ENCODE measurements at places on chromosomes 13 and 19. TPM values are rescaled to one million over a fixed set of nuclear protein-coding genes. Genes with fewer than 3 reads are reported as not detected.
A peak's percentile ranks its signal among the peaks of the same experiment; 100 is the strongest.

GRCh38 chr19:757811-758668 is 7.1 kb downstream of the MISP start:
- H3K27me3 ChIP-seq, result no peaks in the 10 kb centered on the region
- no peak for DNase-seq
- H3K36me3 ChIP-seq, result no peaks in the 10 kb centered on the region
- no peak overlapping the region for H3K4me3 ChIP-seq
- no peaks in the 10 kb centered on the region for H3K4me1 ChIP-seq

ZNF208 gene
- 25.7 TPM for total RNA-seq

SOHLH2 gene
- total RNA-seq, result 0.20 TPM

GRCh38 chr13:25973576-25973975 is 78.2 kb downstream of the SHISA2 start:
- H3K36me3 ChIP-seq, result no peaks in the 10 kb centered on the region
- H3K4me3 ChIP-seq, result no peak overlapping the region
- H3K4me1 ChIP-seq, result no peaks in the 10 kb centered on the region
- DNase-seq, result no peak
- no peaks in the 10 kb centered on the region for H3K27me3 ChIP-seq

- no peak overlapping the region for H3K27ac ChIP-seq
- no peak overlapping the region for H3K4me3 ChIP-seq
- H3K36me3 ChIP-seq, result no peaks in the 10 kb centered on the region
- no peaks in the 10 kb centered on the region for H3K27me3 ChIP-seq
- DNase-seq, result no peak
Observed at GRCh38 chr13:24086642-24087041, 73.9 kb upstream of the SPATA13 start.

ZNF160 gene
- total RNA-seq, result 16.6 TPM

GRCh38 chr13:59178344-59178743 is 985.4 kb downstream of the DIAPH3 start:
- no peaks in the 10 kb centered on the region for H3K36me3 ChIP-seq
- no peaks in the 10 kb centered on the region for H3K27me3 ChIP-seq
- no peak overlapping the region for H3K27ac ChIP-seq
- no peak for DNase-seq

DNA sequence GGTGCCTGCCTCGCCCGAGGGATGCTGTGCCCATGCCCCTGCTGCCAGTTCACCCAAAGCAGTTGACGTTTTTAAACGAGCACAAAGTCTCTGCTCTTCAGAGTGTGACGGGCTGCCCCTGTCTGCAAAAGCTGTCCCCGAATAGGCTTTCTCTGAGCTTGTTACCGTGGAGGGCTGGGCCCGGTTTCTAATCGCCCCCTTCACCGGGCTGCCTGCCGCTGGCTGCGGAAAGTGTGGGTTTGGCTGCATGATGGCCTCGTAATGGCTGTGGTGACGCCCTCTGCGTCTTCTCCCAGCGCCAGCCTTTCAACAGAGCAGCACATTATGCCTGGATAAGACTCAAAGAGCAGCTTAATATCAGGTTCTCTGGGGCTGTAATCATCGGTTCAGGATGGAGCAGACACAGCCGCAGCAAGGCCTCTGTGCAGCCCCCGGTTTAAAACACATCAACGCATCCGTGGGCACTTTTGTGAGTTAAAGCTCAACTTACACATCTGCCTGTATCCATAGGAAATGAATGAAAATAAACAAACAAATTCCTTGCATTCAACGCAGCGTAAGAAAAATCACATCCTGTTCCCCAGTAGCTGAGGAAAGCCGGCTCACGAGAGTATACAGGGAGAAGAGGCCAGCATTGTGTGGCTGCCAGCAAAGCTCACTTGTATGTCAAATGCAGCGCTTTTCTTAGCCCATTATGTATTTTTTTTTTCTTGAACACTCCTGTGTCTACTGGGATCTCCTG is 166.4 kb upstream of the SOX1 start:
- no peaks in the 10 kb centered on the region for H3K4me1 ChIP-seq
- H3K4me3 ChIP-seq, result no peak overlapping the region
- no peak overlapping the region for H3K27ac ChIP-seq
- peak; percentile 49 for DNase-seq

DNA sequence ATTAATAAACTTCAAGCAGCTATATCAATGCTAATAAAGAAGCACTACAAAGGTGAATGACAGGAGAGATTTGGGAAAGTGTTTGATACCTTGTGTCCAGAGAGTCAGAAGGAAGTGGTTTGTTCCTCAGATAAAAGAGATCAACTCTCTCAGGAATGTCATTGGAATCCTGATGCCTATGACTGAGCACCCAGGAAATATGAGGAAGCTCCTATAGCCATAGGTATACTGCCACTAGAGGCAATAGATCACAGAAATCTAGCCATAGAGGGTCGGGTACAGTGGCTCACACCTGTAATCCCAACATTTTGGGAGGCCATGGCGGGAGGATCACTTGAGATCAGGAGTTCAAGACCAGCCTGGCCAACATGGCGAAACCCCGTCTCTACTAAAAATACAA is 612.6 kb downstream of the DACH1 start:
- no peaks in the 10 kb centered on the region for H3K36me3 ChIP-seq
- DNase-seq, result no peak
- no peaks in the 10 kb centered on the region for H3K4me1 ChIP-seq
- no peak overlapping the region for H3K27ac ChIP-seq
- no peaks in the 10 kb centered on the region for H3K27me3 ChIP-seq
- H3K4me3 ChIP-seq, result no peak overlapping the region

- no peak for DNase-seq
Observed at GRCh38 chr19:33416307-33417215, 43.1 kb downstream of the CEBPG start.

- no peak for DNase-seq
- no peak overlapping the region for H3K4me3 ChIP-seq
- H3K27me3 ChIP-seq, result no peaks in the 10 kb centered on the region
- no peaks in the 10 kb centered on the region for H3K4me1 ChIP-seq
- no peaks in the 10 kb centered on the region for H3K36me3 ChIP-seq
Observed at GRCh38 chr19:23916991-23917390, 2.3 kb downstream of the ZNF726 start.

NOTCH3 gene
- 34.2 TPM for total RNA-seq

- DNase-seq, result peak; percentile 30
- no peaks in the 10 kb centered on the region for H3K4me1 ChIP-seq
- no peak overlapping the region for H3K27ac ChIP-seq
Observed at GRCh38 chr13:99377641-99378040, 70.4 kb upstream of the GPR183 start.

GRCh38 chr13:111594606-111595005 is 274.2 kb downstream of the TEX29 start:
- no peak overlapping the region for H3K4me3 ChIP-seq
- H3K27me3 ChIP-seq, result no peaks in the 10 kb centered on the region
- no peak for DNase-seq
- no peak overlapping the region for H3K27ac ChIP-seq
- H3K4me1 ChIP-seq, result no peaks in the 10 kb centered on the region

GSX1 gene
- not detected for total RNA-seq

CRYL1 gene
- total RNA-seq, result 26.5 TPM

- no peaks in the 10 kb centered on the region for H3K36me3 ChIP-seq
- no peak overlapping the region for H3K27ac ChIP-seq
- no peaks in the 10 kb centered on the region for H3K4me1 ChIP-seq
- no peak overlapping the region for H3K4me3 ChIP-seq
- DNase-seq, result no peak
- no peaks in the 10 kb centered on the region for H3K27me3 ChIP-seq
Observed at GRCh38 chr19:19420570-19421298, 15.3 kb downstream of the GATAD2A start.

GRCh38 chr13:82597747-82598146 is 1284.5 kb downstream of the SLITRK1 start:
- no peak overlapping the region for H3K4me3 ChIP-seq
- no peak for DNase-seq
- H3K27me3 ChIP-seq, result no peaks in the 10 kb centered on the region
- H3K27ac ChIP-seq, result no peak overlapping the region
- H3K36me3 ChIP-seq, result no peaks in the 10 kb centered on the region
- no peaks in the 10 kb centered on the region for H3K4me1 ChIP-seq

BEST2 gene
- total RNA-seq, result not detected

DNA sequence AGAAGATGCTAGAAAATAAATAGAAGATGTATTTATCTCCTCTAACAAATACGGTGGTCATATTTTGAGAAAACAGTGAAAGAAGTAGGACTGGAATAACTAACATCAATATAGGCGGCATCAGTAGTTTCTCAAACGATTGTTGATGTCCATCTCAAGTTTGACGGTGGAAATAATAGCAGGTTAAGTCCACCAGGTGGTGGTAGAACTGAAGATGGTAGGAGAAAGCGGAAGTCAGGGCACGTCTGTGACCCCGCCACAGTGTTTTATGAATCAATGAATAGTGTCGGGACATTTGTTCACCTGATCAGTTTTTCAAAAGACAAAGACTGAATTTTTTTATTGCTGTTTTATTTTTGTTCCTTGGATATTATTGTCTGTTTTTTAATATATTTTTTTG is 706.4 kb upstream of the SLC10A2 start:
- H3K4me3 ChIP-seq, result no peak overlapping the region
- H3K4me1 ChIP-seq, result no peaks in the 10 kb centered on the region
- no peak overlapping the region for H3K27ac ChIP-seq
- H3K36me3 ChIP-seq, result no peaks in the 10 kb centered on the region
- DNase-seq, result no peak

CYP4F2 gene
- total RNA-seq, result not detected

DNA sequence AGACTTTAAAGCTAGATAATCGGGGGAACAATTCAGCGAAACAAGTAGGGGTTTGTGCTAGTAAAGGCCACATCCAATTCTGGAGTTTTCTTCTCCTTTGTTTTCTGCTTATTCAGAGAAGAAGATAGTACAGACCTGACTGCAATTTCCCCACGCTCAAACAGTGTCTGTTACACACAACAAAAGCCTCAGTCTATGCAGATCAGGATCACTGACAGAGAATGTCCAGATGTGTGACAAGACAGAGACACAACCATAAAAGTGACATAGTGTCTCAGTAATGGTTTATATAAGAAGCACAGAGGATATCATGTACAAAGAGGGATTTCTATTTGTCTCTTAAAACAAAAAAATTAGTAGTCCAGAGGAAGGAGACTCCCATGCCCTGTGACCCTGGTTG is 70.7 kb upstream of the GTF3A start:
- no peaks in the 10 kb centered on the region for H3K27me3 ChIP-seq
- H3K27ac ChIP-seq, result no peak overlapping the region
- no peak for DNase-seq
- H3K36me3 ChIP-seq, result no peaks in the 10 kb centered on the region
- no peaks in the 10 kb centered on the region for H3K4me1 ChIP-seq

GRIN2D gene
- total RNA-seq, result 0.33 TPM

GRCh38 chr19:42325896-42326771 is 699 bp downstream of the MEGF8 start:
- peak overlapping the region; percentile 78 for H3K4me3 ChIP-seq
- H3K4me1 ChIP-seq, result peaks cover 41% of the 10 kb centered on the region
- H3K36me3 ChIP-seq, result no peaks in the 10 kb centered on the region
- peak; percentile 61 for DNase-seq

CEACAM3 gene
- total RNA-seq, result not detected

- H3K4me1 ChIP-seq, result no peaks in the 10 kb centered on the region
- no peaks in the 10 kb centered on the region for H3K27me3 ChIP-seq
- peak; percentile 78 for DNase-seq
- H3K27ac ChIP-seq, result no peak overlapping the region
Observed at GRCh38 chr19:38543807-38544568, 73.8 kb downstream of the MAP4K1 start.

DNA sequence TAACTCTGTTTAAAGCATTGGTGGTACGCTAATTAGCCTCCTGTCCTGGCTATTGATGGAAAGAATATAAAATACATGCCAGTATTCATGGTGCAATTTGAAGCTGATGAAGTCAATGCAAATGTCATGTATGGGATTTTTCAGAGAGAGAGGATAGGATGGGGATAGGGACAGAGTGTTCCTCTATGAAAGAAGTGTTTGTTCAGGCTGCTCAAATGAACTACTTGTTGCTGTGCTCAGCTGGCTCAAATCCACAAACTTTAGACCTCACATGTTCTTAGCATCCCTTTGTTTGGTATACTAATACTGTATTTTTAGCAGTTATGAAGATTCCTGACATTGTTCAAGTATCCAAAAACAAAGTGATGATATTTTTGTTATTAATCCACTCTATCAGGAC is 116.5 kb downstream of the SLITRK1 start:
- H3K36me3 ChIP-seq, result no peaks in the 10 kb centered on the region
- no peak overlapping the region for H3K27ac ChIP-seq
- no peaks in the 10 kb centered on the region for H3K27me3 ChIP-seq
- no peaks in the 10 kb centered on the region for H3K4me1 ChIP-seq
